ENCODE measurements at places on chromosomes 13 and 19. TPM values are rescaled to one million over a fixed set of nuclear protein-coding genes. Genes with fewer than 3 reads are reported as not detected.
A peak's percentile ranks its signal among the peaks of the same experiment; 100 is the strongest.

DNA sequence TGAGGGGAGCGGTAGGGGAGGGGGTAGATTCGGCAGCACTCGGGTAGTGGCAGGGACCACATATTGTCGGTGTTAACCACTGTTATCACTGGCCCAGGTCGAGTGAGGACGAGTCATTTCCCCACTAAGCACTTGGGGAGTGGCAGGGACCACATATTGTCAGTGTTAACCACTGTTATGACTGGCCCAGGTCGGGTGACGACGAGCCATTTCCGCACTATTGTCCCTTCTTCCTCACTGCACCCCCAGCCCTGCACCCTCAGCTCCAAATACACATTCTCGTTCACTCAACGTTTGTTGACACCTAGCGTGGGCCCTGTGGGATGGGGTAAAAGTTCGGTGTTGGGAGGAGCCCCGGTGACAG, 467 bp upstream of the CLN5 start:
- peaks cover 3% of the 10 kb centered on the region for H3K27me3 ChIP-seq
- DNase-seq: peak; percentile 70
- H3K27ac ChIP-seq: peak overlapping the region; percentile 98
- peak overlapping the region; percentile 96 for H3K4me3 ChIP-seq

GRCh38 chr13:42284068-42284467, 12.1 kb downstream of the AKAP11 start:
- H3K4me1 ChIP-seq: peaks cover 31% of the 10 kb centered on the region

DNA sequence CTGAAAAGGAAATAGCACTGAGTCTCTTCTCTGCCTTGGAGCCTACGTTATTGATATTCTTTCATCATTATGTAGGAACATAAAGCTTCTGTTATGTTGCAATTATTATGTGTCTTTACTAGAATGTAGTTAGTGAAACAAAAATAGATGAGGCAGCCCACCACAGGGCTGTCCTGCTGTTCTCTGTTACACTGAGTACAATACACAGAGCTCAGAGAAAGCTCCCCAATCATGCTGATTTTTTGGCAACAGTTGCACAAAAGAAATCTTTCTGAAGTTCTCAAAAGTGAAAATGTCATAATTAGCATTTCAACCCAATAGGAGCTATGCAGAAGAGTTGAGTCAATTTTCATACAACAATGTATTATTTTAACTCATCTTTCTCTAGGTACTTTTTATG, 119.5 kb downstream of the EFNB2 start:
- H3K27me3 ChIP-seq: peaks cover 23% of the 10 kb centered on the region
- no peak overlapping the region for H3K27ac ChIP-seq
- no peak overlapping the region for H3K4me3 ChIP-seq
- no peak for DNase-seq
- H3K36me3 ChIP-seq: no peaks in the 10 kb centered on the region

- no peaks in the 10 kb centered on the region for H3K36me3 ChIP-seq
- peaks cover 12% of the 10 kb centered on the region for H3K27me3 ChIP-seq
- peaks cover 12% of the 10 kb centered on the region for H3K4me1 ChIP-seq
These were observed 11.9 kb downstream of the GADD45B start for GRCh38 chr19:2487842-2488241.

ZNF429 gene
- 12.4 TPM for total RNA-seq

GIPR gene
- 2.3 TPM for total RNA-seq

DNA sequence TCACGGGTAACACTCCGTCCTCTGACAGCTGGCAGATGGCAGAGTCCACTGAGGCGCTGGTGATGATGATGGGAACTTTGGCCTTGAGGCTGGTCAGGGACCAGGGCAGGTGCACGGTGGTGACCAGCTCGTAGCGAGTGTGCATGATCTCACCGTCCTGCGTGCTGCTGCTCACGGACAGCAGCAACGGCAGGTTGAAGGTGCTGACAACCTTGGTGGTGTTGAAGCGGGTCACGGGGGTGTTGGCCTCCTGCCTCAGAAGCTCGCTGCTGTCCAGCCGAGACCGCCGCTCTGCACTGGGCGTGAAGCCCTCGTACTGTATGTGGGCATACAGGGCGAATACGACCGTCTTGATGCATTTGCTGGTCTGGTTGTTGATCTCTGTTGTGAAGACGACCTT, 11.6 kb downstream of the ARRDC5 start:
- no peaks in the 10 kb centered on the region for H3K36me3 ChIP-seq
- no peak for DNase-seq
- H3K27ac ChIP-seq: no peak overlapping the region

GRCh38 chr19:10412257-10412977, 7.9 kb upstream of the PDE4A start:
- H3K4me3 ChIP-seq: peak overlapping the region; percentile 15
- H3K27me3 ChIP-seq: no peaks in the 10 kb centered on the region
- H3K4me1 ChIP-seq: peaks cover 25% of the 10 kb centered on the region
- H3K27ac ChIP-seq: no peak overlapping the region
- DNase-seq: no peak

- H3K27me3 ChIP-seq: no peaks in the 10 kb centered on the region
- no peak overlapping the region for H3K27ac ChIP-seq
- no peak overlapping the region for H3K4me3 ChIP-seq
- DNase-seq: no peak
- peaks cover 30% of the 10 kb centered on the region for H3K4me1 ChIP-seq
These were observed 84.1 kb upstream of the FRY start for GRCh38 chr13:31947506-31947905.

NLRP9 gene
- not detected for total RNA-seq

LAIR2 gene
- total RNA-seq: 1.7 TPM

GRCh38 chr19:18928018-18928805, 8.7 kb downstream of the DDX49 start:
- H3K27ac ChIP-seq: peak overlapping the region; percentile 47
- H3K36me3 ChIP-seq: no peaks in the 10 kb centered on the region
- H3K4me1 ChIP-seq: peaks cover 4% of the 10 kb centered on the region
- H3K4me3 ChIP-seq: peak overlapping the region; percentile 28

SIGLEC12 gene
- total RNA-seq: not detected

DAPK3 gene
- 31.3 TPM for total RNA-seq

ZNF724 gene
- total RNA-seq: 3.2 TPM

- peaks cover 2% of the 10 kb centered on the region for H3K36me3 ChIP-seq
- DNase-seq: no peak
- H3K27ac ChIP-seq: no peak overlapping the region
- no peak overlapping the region for H3K4me3 ChIP-seq
- peaks cover 52% of the 10 kb centered on the region for H3K27me3 ChIP-seq
These were observed 28.7 kb upstream of the AMER2 start for GRCh38 chr13:25200783-25201182.

DNA sequence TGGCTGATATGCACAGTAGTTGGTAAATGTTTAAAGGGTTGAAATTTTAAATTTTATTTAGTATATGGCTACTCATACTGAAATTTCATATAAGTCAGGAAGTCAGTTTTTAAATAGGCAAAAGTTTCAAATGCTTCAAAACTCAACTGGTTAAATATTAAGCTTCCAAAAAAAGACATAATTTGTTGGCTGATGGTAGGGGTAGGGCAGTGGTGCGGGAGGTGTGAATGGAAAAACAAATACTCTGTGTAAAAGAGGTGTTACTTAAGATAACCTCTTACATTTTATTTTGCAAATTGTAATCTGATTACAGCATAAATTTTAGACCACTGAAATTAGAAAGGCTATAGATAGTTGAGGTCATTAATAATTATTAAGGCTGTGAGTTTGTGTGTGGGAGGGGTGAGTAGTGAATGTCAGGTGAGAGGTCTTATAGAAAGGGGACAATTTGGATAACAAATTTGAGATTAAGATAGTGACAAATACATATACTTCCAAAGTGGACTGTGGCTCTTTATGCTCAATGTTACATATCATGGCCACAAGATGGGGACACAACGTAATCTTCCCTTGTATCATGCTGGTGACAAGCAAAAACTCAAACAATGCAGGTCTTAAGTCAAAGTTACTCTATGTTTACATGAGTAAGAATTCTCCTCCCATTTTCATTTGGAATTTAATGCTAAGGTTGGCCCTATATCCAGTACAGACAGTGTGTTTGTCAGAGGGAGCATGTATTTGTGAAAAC, 36.6 kb upstream of the OXGR1 start:
- peaks cover 26% of the 10 kb centered on the region for H3K27me3 ChIP-seq
- H3K4me3 ChIP-seq: no peak overlapping the region
- peaks cover 6% of the 10 kb centered on the region for H3K4me1 ChIP-seq
- H3K36me3 ChIP-seq: no peaks in the 10 kb centered on the region
- H3K27ac ChIP-seq: no peak overlapping the region

- DNase-seq: no peak
- no peaks in the 10 kb centered on the region for H3K4me1 ChIP-seq
- no peak overlapping the region for H3K27ac ChIP-seq
These were observed 203.9 kb upstream of the IRS2 start for GRCh38 chr13:109990296-109990695.

DNA sequence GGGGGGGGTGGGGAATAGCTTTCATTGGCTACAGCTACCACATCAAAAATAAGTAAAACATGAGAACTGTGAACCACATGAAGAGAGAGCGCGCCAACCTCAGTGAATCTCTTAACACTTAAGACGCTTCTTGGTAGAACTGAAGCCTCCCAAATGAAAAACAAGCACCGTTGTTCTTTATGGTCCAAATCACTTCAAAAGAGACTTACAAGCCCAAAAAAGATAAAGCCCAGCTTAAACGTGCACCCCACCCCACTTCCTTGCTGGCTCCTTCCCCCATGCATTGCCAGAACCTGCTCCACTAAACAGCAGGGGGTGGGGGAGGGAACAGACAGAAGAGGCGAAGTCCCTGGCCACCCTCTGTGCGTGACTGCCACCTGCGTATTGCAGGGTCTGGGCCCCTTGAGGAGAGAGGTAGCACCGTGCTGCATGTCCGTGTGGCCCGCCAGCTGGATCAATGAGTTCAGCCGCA, 479.1 kb downstream of the FOXO1 start:
- peak; percentile 30 for DNase-seq
- H3K36me3 ChIP-seq: no peaks in the 10 kb centered on the region
- peaks cover 69% of the 10 kb centered on the region for H3K4me1 ChIP-seq
- H3K27me3 ChIP-seq: no peaks in the 10 kb centered on the region
- H3K27ac ChIP-seq: peak overlapping the region; percentile 98

DNA sequence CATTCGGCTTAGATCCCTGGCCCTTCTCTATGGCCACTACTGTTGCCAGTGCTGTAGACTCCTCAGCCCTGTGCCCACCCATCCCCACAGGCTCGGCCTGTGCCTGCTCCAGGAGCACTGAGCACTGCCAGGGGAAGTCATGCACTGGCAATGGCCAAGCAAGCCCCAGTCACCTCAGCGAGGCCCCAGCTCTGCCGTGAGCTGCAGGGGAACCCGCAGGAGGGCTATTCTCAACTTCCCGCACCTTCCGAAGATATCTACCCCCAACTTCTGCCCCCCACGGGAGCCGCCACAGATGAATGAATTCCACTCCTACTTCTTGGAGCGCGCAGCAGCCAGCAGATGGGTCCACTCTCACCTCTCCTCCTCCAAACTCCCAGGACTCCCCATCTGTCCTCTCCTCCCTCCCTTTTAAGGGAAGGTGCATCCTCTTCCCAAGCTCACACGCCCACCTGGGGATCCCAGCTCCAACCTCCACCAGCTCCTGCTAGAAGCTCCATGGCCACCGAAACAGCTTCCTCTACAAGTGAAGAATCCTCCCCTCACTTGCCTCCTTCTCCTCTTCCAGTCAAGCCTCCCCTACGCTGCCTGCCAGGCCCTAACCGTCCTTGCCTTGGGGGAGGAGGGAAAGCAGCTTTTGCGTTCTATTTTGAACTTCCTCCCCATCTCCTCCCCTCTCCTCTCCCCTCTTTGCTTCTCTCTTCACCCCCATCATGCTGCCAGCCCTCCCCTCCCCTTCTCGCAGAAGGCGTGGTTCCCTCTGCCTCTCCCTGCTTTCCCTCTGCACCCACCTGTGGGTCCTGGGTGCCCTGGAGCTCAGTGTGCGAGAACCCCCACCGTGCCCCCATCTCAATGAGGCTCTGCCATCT, 52.2 kb downstream of the PEPD start:
- peaks cover 23% of the 10 kb centered on the region for H3K4me1 ChIP-seq
- H3K36me3 ChIP-seq: peaks cover 8% of the 10 kb centered on the region
- peak overlapping the region; percentile 82 for H3K27ac ChIP-seq
- H3K27me3 ChIP-seq: no peaks in the 10 kb centered on the region
- no peak for DNase-seq

DNA sequence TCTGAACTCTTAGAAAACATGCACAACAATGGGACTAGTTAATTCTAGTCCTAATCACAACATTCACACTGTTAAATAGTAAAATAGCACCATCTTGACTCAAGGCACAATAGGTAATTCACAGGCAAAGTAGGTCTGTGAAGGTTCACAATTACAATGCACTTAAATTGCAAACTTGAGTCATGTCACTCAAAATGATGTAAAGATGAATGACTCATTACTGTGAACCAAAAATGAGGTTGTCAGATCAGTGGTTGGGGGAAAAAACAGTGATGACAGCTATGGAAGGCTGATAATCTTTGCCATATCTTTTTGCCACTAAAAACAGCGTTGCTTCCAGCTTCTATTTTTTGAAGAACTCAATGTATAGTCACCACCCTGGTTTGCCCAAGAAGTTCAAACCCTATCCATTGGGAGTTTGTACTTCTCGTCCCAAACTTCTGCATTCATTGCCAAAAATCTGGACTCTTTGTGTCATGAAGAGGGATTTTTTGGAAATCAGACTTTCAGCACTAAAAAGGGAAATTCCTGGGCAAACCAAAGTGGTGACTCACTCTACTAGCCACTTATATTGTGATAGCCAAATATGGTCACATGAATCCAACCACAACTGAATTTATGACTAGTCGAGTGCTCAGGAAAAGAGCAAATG, 200.9 kb upstream of the TMTC4 start:
- no peak overlapping the region for H3K27ac ChIP-seq
- no peak overlapping the region for H3K4me3 ChIP-seq
- H3K36me3 ChIP-seq: no peaks in the 10 kb centered on the region
- no peak for DNase-seq
- peaks cover 8% of the 10 kb centered on the region for H3K27me3 ChIP-seq
- no peaks in the 10 kb centered on the region for H3K4me1 ChIP-seq

- no peak overlapping the region for H3K4me3 ChIP-seq
- no peak overlapping the region for H3K27ac ChIP-seq
- peaks cover 13% of the 10 kb centered on the region for H3K27me3 ChIP-seq
- H3K36me3 ChIP-seq: peaks cover 2% of the 10 kb centered on the region
These were observed 15.0 kb downstream of the ZNF114 start for GRCh38 chr19:48284896-48285295.

- H3K27ac ChIP-seq: no peak overlapping the region
- H3K4me1 ChIP-seq: peaks cover 23% of the 10 kb centered on the region
- H3K36me3 ChIP-seq: no peaks in the 10 kb centered on the region
- H3K4me3 ChIP-seq: peak overlapping the region; percentile 63
- no peak for DNase-seq
- H3K27me3 ChIP-seq: no peaks in the 10 kb centered on the region
These were observed 9.5 kb downstream of the NKPD1 start for GRCh38 chr19:45151320-45151719.

DNA sequence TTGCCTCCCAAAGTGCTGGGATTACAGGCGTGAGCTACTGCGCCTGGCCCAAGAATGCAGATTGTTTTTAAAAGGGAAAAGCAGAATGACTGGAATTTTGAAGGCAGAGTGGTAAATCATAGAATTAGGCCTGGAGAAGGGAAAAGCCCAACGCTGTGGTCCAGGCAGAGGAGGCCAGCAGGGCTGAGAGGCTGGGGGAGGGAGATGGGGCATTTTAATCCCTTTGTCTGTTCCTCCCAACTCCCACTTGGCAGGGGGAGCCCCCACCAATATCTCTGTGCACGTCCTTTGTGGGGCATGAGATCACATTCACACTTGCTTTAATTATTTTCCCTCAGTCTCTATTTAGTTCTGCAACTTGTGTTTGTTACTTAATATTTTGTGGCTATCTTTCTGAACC, 54.4 kb upstream of the RANBP3 start:
- H3K27me3 ChIP-seq: no peaks in the 10 kb centered on the region
- no peaks in the 10 kb centered on the region for H3K36me3 ChIP-seq
- no peak overlapping the region for H3K27ac ChIP-seq
- peaks cover 3% of the 10 kb centered on the region for H3K4me1 ChIP-seq

CRB3 gene
- total RNA-seq: 1.5 TPM

Measured in T-helper 17 cell (primary cell).